ENCODE measurements at places on chromosomes 5 and 9.

DNA sequence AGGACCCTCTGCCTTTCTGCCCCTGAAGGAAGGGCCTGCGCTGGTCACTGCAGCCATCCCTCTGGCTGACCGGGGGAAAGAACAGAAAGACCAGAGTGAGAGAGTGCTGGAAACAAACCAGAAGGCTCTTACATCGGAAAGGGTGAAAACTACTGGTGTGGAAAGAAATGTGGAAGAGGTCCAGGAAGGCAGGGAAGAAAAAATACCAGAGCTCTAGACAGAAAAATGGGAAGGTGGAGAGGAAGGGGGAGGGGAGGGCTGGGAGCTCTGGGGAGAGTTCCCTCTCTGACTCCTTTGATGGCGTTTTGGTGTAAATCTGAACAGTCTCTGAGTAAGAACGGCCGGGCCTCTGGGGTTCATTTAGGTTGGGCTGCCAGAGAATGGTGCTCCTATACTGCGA lies 47.7 kb downstream of the COL23A1 start:
- DNase-seq, result no peak

DNA sequence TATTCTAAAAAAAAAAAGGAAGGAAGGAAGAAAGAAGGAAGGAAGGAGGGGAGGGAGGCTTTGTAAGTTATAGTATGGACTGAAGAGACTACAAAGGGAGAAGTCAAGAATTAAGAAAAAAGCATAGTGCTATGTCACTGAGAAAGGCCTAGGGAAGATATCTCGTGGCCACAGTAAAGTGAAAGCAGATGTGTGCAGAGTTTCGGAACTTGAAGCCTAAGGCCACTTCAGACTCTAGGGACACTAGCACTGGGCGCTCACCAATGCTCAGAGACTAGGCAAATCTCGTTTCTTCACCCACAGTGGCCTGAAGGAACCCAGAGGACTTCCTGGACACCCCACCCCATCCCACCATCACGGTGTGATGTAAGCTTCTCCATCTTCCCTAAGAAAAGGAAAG lies 181.4 kb upstream of the TRPM3 start:
- no peak for DNase-seq

DNA sequence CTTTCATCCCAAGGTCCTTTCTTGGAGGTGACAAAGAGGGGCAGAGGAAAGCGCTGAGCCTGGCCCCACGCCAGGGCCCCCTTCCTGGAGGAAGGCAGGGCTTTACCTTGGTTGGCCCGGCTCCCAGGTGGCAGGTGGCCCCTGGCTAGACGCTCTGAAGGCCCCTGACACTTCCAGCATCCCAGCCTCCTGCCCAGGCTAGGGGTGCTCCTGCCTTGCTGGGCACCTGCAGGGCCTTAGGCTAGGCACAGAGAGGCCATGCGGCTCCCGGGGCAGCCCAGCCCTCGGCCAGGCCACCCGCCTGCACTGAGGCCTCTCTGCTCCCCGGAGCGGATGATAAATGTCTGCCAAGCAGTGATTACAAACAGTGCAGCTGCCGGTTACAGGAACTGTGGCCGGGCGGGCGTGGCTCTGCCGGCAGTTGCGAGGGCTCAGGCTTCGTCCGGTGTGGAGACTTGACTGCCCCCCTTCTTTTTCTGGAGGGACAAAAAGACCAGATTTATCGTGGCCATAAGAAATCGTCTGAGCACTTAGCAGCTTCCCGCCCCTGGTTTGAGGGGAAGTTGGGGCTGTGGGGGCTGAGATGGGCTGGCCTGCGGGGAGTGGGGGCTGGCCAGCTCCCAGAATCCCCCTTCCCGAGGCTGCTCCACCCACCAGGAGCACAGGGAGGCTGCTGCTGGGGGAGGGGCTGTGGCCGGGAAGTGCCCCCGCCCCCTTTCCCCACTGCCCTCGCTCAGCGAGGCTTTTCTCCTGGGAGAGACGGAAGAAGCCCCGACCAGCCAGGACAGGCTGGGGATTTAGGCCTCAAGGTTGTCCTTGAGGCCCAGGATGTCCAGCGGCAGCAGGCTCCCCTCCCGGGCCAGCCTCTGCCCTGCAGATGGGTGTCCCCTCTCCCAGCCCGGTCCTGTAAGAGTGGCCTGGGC lies 31.6 kb upstream of the UBAC1 start:
- DNase-seq, result peak; percentile 35

DNA sequence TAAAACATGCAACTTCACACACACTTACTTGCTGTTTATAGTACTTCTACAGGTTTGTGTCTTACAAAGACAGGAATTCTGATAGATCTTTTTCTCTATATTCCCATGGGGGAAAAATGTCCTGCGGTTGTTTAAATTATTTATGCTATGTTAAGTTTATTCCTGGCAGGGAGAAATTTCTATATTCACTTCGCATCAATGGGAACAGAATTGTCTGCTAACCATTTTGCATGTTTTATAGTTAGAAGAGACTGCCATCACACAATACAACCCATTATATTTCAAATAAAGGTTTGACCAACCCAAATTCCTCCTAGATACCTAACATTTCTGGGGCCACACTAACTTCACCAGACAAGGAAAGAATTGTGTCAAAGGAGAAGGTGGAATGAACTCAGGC lies 110.0 kb upstream of the PRR16 start:
- no peak for DNase-seq

DNA sequence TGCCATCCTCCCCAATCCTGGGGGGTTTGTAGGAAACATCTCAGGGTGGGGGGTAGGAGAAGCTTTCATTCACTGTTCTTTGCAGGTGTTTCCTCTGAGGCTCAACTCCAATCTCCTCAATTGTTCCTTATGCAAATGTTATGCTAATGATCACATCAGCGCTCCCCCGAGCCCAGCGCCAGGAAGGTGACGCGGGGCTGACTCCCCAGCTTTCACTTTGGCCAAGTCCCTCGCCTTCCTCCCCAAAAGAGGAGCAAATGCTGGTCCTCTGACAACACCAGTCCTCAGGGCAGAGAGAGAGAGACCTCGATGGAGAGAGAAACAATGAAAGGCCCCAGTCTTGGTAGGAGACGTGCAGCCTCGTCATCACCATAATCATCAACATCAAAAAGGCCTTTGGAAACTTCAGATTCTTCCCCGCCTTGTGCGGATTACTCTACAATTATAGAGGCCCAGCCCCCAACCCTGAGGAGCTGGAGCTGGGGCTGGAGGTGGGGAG lies 39.1 kb downstream of the PCDH1 start:
- no peak for DNase-seq

DNA sequence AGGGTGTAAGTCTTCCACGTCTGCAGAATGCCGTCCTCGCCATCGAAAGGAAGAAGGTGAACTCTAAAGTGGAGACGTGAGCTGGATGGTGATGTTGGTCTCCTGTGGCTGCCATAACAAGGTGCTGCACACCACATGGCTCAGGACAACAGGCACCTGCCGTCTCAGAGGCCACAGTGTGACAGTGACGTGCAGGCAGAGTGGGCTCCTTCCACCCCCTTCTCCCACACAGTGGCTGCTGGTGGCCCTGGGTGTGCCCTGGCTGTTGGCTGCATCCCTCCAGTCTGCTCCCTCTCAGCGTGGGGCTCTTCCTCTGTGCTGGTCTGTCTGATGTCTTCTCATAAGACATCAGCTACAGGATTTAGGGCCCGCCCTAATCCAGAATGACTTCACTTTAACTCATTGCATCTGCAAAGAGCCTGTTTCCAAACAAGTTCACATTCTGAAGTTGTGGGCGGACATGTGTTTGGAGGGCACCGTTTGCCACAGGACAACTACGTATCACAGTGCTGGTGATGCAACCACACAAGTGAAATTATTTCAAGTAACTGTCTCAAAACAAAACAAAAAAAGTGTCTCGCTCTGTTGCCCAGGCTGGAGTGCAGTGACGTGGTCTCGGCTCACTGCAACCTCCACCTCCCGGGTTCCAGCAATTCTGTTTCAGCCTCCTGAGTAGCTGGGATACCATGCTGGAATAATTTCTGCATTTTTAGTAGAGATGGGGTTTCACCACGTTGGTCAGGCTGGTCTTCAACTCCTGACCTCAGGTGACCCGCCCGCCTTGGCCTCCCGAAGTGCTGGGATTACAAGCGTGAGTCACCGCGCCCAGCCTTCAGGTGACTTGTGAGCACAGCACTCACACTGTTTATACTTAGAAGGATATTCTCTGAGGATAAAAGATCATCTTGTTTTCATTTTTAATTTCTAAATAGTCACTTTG lies 31.2 kb upstream of the CLPTM1L start:
- DNase-seq, result no peak

DNA sequence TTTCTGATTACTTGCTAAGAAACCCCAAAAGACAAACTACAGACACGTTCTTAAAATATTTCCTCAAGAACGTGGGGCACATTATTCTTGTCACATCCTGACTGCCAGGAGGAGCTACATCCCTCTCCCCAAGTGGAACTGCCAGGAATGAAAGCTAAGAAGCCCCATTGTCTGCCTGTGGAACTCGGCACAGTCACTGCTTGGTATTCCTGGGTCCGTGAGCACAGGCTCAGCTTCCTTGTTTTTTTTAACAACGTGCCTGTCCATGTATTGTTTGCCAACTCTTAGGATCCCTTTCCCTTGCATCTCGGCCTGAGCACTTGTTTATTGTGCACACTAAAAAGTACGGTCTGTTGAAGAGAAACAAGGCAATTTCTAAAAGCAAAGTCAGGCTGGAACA lies 47.0 kb upstream of the SELENOP start:
- no peak for DNase-seq

DNA sequence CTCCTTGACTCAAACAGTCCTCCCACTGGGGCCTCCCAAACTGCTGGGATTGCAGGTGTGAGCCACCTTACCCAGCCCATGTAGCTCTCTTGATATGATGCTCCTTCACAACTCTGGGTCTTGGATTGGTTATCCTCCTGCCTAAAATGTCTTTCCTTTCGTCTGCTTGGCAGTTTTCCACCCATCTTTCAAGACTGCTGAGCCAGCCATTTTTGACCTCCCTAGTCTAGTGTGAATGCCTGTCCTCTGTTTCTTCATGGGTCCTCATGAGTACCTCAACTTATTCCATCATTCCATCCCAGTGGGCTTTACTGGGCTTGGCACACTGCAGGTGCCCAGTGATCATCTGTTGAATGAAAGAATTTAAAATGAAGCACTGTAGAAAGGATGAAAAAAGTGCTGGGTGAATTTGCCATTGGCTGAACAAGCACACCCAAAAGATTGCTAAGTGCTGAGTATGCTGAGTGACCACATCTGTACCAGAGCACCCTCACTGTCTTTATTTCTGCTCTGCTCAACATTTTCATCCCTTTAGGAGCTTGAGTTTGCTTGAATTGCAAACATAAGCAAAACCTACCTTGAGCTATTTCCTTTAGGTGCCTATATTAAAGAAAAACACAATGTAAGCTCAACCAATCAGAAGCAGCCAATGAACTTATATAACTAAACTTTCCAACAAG lies 84.8 kb upstream of the FAM169A start:
- no peak for DNase-seq

GRCh38 chr9:123637606-123637944 lies 281.6 kb downstream of the CRB2 start:
- DNase-seq, result no peak

- DNase-seq, result no peak
Observed at GRCh38 chr9:13324988-13325387, 45.5 kb upstream of the MPDZ start.

DNA sequence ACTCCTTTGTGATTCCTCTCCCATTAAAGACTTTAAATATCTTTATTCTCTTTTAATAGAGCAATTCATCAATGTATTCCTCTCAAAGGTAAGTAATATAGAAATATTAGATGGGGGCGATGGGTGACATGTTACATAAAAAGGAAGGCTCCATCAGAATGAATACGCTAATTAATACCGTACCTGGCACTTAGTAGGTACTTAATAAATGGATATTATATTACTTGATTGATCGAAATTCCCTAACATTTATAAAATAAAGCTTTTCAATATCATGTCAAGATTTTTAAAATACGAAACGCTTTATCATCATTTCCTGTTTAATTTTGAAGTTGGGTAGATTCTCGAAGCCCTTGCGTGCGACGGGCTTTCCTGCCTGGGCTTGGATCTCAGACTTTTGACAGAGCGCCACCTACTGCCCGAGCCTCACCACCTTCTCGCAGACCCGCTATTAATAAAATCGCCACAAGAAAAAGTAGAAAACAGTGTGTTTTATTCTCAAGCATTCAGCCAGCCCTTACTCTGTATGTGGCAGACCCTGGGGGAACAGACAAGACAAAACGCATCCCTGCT lies 99.4 kb downstream of the C5orf15 start:
- peak; percentile 78 for DNase-seq

DNA sequence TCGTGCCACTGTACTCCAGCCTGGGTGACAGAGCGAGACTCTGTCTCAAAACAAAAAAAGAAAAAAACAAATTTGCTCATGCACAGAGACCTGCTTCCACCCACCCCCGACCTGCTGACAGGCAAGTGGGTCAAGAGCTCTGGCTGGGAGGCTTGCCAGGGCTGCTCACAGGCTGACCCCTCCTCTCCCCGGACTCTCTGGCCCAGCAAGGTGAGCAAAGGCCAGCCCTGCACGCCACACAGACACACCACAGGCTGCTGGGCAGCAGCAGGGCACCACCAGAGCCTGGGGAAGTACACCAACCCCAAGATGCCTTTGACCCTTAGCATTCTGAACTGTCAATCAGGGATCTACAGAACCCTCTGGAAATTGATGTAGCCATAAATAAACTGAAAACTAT lies 29.2 kb downstream of the NSUN2 start:
- no peak for DNase-seq

DNA sequence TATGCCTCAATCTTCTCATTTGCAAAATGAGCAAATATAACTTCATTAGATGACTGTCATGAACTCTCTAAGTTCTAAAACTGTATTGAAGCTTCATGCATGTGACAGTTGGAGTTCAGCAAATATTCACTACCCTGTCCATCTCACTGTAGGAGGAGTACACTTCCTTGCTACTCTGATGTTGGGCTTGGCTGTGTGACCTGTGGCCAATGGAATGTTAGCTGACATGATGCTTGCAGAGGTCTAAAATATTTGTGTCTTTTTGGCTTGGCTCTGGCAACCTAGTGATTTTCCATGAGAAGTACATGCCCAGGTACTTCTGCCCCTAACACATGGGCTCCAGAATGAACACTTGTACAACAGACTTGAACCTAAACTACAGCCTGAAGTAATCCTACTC lies 203.1 kb upstream of the ANKH start:
- no peak for DNase-seq

DNA sequence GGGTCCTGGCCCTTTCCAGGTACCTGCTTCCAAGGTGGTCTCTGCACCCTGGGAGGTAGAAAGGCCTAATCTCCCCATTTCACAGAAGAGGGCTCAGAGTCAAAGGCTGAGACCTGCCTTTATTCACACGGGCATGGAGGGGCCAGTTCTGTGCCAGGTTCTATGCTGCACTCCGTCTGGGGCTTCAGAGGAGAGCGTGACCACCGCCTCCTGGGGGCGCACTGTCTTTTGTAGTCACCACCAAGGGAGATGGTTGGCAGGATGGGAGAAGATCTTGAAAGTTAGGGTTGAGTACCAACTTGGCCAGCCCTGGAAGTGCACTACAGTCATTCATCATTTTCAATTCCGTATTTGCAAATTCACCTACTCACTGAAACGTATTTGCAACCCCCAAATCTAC lies 23.7 kb upstream of the PRDM12 start:
- DNase-seq, result no peak

- no peak for DNase-seq
Observed at GRCh38 chr5:77863181-77863580, 87.0 kb upstream of the TBCA start.

GRCh38 chr9:24602693-24603352 lies 57.1 kb upstream of the IZUMO3 start:
- DNase-seq, result no peak

Data from activated naive CD8-positive, alpha-beta T cell treated with anti-CD3 and anti-CD28 coated beads for 36 hours (primary cell).